ENCODE measurements at places on chromosomes 7 and 10.
A peak's percentile ranks its signal among the peaks of the same experiment; 100 is the strongest.

- no peak for DNase-seq
Observed at GRCh38 chr7:6393667-6394056, 54.1 kb downstream of the DAGLB start.

GRCh38 chr10:50937230-50937907 is 51.9 kb upstream of the A1CF start:
- no peak for DNase-seq

DNA sequence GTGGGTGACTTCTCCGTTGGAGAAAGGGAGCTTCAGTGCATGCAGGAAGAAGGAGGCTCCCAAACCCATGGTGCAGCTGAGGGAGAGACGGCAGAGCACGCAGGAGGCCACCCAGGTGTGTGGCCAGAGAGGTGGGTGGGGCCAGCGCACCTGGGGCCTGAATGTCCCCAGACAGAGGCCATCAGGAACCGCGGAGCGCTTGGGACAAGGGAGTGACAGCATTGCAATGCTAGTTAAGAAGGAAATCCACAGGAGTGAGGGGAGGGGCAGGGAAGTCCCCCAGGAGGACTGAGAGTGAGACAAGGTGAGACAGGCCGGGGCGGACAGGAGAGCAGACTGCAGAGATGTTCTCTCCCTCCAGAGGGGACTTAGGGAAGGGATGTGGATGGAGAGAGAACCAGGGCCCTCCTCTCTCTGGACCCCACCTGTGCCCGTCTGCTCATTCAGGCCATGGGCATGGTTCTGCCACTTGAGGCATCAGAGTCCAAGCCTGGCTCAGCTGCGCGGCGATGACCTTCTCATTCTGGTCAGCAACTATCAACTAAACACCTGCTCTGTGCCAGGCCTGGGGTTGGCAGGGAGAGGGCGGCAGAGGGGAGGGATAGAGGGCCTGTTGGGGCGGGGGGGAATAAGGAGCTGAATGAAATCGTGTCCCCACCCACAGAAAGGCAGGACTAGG is 69.4 kb upstream of the COL13A1 start:
- DNase-seq: no peak

DNA sequence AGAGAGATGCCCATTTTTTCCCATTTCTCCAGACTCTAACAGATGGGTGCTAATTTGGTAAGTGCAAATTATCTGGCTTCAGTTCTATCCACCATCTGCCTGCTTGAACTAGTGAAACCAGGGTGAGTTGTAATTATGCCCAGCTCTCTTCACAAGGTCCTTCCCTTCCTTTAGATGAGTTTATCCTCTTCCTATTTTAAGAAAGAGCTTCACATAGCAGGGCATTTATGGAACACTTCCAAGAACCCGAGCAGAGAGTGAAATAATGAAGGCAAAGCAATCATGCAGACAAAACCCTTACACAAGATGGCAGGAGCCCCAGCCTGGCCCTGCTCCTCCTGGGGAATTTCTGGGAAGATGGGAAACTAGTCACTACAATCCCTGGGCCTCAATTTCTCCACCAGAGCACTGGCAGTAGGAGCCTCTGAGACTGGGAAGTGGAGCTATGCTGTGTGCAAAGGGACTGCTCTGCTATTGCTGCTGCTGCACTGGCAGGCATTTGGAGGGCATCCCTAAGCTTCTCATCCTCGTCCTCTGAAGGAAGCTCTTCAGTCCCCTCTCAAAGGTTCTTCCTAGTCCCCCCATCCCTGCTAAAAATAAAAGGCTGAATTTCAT is 33.7 kb upstream of the PLXNA4 start:
- no peak for DNase-seq

- DNase-seq: no peak
Observed at GRCh38 chr7:139898483-139898882, 69.4 kb downstream of the TBXAS1 start.

DNA sequence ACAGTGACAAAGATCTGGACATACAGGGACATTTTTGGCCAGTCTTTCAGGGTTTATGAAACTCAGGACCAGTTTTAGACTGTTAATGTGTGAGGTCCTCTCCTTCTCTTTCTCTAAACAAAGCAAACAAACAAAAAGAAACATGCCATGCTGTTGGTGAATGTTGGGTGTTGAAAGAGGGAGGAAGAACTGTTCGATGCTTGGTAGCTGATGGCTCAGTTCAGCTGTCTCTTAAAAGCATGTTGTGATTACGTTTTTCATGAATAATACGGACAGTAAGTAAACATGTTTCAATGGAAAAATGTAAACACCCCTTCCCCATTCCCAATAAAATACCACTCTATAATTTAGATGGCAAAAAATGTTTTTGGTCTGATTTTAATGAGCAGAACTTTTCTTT is 219.1 kb downstream of the SEC23IP start:
- no peak for DNase-seq

DNA sequence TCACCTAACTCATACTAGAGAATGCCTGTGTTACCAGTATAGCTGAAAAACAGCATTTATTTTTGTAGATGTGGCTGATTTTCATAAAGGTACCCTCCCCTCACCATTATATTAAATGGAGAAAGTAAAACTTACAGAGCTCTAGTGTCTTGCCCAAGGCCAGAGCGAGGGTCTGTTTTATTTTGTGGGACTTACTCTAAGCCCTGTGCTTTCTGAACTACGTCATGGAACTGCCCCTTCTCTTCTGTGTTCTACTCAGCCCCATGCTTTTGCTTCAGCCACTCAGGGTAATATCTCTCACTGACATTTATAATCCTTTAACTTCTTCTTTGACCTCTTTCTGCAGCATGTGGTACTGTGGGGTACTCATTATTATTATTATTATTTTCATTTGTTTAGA is 10.3 kb upstream of the ZNF786 start:
- no peak for DNase-seq

DNA sequence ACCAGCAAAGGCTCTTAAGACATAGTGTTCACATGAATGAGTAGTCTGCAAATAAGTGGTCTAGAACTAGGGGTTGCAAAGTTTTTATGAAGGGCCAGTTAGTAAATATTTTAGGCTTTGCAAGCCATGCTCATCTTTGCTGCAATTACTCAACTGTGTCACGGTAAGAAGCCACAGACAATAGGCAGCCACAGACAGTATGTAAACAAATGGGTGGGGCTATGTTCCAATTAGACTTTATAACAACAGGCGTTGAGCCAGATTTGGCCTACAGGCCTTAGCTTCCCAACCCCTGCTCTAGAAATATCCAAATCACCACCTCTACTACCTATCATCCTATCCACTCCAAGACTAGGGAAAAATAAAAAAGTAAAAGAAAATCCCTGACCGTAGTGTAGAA is 9.2 kb downstream of the IKZF5 start:
- no peak for DNase-seq

DNA sequence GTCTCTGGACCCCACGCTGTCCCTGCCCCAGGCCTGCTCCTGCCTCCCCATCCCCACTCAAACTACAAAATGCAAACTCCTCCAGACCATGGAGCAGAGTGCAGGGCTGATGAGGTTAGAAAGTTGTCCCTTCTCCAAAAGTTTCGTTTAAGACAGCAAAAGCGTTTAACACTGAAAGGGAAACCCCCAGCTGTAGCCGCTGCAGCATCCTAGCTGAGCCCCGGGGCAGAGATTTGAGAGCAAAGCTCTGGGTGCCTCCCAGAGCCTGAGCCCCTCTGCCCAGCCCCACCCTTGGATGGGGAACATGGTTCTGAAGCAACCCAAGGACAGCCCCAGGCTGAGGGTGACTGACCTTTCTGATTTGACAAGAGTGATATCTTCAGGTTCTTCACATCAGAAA is 52.8 kb upstream of the ENO4 start:
- DNase-seq: no peak

DNA sequence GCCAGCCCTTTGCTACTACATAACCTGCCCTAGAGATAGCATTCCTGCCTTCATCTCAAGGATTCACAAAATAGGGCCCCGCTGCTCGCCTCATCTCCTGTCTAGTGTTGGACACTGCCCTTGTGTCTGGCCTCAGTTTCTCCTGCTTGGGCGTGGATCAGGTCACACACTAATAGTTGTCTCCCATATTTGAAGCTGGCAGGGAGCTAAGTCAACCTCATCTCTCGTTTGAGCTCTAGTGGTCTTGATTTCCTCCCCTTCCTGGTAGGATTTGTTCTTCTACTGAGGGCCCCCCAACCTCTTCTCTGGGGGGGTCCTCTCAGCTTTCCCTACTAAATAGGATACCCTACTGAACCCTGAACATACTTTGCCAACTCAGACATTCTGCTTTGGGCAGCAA is 42.2 kb downstream of the ADCYAP1R1 start:
- no peak for DNase-seq

- DNase-seq: no peak
Observed at GRCh38 chr7:91165006-91165845, 99.0 kb upstream of the FZD1 start.

DNA sequence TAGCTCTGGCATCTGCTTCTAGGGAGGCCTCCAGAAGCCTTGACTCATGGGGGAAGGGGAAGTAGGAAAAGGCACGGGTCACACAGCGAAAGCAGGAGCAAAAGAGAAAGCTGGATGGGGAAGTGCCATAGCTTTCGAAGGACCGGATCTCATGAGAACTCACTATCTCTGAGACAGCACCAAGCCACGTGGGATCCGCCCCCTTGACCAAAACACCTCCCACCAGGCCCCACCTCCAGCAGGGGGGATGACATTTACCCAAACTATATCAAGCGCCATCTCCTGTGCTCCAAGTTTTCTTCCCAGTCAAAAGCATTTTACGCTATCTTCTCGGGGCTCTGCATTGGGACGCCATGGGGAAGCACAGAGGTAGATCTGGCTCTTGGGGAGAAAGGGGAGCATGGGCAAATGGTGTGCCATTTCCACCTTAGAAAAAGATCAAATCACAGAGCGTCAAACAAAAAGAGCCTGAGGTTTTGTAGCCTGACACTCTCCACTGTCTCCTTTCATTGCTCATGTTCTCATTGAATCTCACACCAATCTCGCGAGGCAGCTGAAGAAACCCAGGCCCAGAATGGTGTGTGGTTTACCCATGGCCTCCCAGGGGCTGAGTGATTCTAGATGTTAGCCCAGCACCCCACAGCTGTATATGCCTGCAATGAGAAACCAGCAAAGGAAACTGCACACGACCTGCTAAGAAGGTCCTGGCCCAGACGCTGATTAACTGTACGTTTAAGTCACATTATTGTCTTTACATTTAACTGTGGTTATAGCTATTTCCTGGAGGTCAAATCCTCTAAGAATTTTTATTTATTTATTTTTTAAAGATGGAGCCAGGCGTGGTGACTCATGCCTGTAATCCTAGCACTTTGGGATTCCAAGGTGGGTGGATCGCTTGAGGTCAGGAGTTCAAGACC is 8.1 kb upstream of the OLAH start:
- no peak for DNase-seq

GRCh38 chr7:133186060-133186459 is 66.8 kb upstream of the EXOC4 start:
- no peak for DNase-seq

DNA sequence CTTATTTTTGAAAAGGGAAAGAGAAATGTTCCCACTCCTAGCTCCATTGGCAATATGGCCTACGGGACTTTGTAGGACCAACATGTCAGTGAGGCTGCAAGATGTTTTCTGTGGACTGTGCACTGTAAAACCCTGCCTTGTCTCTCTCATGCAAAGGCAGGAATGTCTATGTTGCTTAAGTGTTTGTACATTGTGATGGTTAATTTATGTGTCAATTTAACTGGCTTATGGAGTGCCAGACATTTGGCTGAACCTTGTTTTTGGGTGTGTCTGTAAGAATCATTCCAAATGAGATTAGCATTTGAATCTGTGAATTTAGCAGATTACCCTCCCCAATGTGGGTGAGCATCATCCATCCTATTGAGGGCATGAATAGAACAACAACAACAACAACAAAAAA is 4.1 kb upstream of the PCLO start:
- DNase-seq: no peak

GRCh38 chr10:21525367-21526187 is at the start of gene SKIDA1:
SKIDA1 (minus strand) TSS chr10:21525682; CDS start chr10:21517822, 7,860 bp downstream.
- peak; percentile 26 for DNase-seq

DNA sequence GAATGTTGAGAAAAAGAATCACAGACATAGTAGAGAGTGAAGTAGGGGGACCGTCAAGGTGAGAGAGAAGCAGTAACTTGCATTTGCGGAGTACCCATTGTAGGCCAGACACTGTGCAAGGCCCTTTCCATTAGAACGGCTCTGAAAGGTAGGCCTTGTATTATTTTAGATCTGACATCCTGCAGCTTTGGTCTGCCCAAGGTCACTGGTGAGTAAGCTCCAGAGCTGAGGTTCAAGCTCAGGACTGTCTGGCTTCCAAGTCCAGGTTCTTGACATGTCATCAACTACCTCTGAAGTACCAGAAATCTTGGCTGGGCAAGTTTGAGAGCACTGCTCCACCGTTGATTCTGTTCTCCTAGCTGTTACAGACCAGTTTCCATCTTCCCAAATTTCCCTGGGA is 13.2 kb upstream of the EVX1 start:
- no peak for DNase-seq

GRCh38 chr7:28705350-28705749 is 252.8 kb downstream of the TRIL start:
- no peak for DNase-seq

DNA sequence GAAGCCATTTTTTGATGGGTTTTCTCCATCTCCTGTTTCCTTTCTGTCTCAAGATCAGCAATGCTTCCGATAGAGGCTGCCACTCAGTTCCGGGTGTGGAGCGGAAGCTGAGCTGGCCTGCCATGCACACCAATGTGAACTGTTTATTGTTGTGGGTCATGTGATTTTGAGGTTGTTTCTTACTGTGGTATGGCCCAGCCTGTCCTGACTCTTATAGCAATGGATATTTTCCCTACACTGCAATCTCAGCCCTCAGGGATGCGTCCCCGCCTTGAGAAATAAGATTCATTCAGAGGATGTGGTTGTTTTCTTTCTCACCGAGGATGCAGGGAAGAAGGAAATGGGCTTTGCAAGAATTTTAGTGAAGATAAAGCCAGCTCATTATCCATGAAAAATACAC is 134.7 kb downstream of the PFKFB3 start:
- DNase-seq: no peak

DNA sequence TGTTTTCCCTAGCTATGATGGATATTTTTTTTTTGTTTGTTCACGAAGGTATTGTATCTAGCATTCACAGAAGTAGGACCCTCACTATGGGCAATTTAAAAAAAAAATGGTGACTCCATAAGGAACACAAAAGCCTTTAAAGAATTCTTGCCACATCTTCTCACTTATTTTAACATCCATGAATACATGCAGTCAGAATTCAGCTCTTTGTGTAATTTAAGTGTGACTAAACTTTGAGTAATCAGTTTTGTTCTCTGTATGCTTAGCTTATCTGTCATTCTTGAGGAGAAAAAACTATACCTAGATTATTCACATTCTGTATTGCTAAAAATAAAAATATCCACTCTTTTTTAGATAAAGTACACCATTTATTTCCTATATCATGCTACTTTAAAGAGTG is 313.2 kb upstream of the KCND2 start:
- no peak for DNase-seq

- DNase-seq: no peak
Observed at GRCh38 chr7:152313831-152314604, 121.8 kb downstream of the KMT2C start.

All from activated CD4-positive, CD25-positive, alpha-beta regulatory T cell treated with anti-CD3 and anti-CD28 coated beads, Interleukin-2, amount 50 U/mL, for 16 hours (primary cell).